ENCODE measurements at places on chromosomes 16 and 17.

- no peak for DNase-seq
Measured at GRCh38 chr17:7064261-7064660, 15.8 kb downstream of the CLEC10A start.

GRCh38 chr17:45302649-45303173 lies 14.1 kb downstream of the MAP3K14 start:
- no peak for DNase-seq

DNA sequence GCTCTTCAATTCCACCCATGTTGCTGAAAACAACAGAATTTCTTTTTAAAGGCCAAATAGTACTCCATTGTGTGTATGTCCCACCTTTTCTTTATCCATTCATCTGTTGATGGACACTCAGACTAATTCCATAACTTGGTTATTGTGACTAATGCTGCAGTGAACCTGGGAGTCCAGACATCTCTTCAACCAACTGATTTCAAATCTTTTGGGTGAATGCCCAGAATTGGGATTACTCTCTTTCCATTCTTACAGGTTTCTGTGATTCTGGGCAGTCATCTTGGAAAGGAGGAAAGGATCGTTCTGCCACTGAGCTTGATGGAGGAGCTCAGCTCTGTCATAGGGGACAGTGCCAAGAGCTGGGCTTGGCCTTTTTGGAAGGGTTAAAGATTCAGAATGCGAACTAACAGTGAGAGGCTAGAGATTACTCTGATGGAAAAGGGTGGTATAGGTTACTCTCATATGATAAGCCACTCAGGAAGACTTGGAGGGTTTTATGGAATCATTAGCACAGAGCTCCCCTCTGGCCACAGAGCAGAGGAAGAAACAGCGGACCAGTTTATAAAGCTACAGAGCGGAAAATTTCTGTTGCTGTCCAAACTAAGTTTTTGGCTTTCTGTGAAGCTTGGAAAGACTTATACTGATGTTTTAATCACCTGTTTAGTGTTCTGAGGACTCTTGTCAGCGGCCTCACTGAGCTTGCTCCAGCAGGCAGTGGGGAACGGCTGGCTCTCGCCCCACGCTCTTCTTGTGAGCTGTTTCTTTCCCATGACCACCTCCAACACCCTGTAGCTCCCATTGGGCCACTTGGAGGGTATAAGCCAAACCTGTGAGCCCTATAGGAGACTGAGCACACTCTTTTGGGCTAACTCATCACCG lies 48.3 kb downstream of the HIC1 start:
- no peak for DNase-seq

DNA sequence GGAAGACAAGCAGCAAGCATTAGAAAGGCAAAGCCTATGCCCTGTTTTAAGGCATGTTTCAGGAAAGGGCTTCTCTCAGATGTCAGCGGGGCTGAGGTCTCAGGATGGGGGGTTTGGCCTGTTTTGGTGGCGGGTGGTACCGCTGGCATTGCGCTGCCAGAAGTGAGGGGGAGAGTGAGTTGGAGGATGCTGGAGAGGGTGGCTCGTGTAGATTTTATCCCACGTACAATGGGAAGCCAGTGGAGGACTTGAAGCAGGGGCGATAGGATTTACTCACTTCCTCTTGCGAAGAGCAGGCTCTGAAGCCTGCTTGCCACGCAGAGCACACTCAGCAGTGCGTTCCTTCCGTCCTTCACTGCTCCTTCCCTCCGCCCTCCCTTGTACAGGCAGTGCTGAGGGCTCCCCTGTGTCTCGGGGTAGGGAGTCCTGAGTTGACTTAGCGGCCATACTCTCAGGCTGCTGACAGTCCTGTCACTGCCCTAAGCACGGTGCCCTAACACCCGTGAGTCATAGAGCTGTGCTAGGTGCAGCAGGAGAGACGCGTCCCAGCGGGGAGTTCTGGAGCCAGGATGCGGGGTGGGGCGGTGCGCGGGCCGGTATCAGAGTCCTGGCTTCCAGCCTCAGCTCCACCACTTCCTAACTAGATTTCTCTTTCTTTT lies 113.1 kb downstream of the SNX29 start:
- DNase-seq, result peak; percentile 36

DNA sequence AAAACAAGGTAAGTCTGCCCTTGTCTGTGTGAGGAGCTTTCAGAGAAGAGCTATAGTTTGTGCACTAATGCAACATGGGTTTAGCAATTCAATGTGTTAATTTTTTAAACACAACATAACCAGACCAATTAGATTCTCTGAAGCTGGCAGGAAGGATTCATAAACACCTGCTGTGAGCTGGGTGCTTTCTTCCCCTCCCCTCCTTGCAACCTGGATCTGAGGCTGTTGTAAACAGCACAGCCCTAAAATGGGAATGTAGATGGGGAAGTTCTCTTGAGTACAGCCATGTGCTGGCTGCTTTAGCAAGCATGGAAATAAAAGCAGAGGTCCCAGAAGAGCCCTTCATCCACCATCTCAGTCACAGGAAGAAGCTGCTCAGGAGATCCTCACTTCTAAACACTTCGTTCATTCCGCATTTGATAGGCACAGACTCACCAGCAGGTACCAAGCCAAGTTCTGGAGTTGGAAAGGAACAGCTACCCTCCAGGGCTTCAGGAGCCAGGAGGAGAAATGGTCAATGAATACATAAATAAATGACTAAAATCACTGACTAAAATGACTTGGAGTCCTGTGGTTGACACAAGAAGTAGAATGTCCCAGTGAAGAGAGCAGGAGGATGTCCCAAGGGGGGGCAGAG lies 21.7 kb downstream of the AXIN2 start:
- no peak for DNase-seq

GRCh38 chr16:24537474-24538337 lies 1.7 kb upstream of the RBBP6 start:
- no peak for DNase-seq

DNA sequence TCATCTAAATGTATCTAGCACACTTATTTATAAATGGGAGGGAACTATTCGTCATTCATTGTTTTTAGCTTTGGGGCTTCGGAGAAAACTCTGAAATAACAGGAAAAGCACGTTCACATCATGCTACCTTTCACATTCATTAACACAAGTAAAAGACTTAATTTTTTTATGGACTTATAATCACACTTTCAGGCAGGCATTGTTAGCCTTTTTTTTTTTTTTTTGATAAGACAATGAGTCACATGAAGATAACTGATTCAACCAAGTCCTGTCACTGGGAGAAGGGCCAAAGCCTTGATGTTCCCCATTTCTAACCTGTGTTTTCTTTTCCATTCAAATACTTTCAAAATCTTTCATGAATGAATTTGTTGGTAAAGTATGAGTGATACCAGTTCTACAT lies 631.3 kb upstream of the CA10 start:
- DNase-seq, result no peak

All from activated CD4-positive, alpha-beta T cell treated with anti-CD3 and anti-CD28 coated beads, Interleukin-2, amount 50 U/mL, for 24 hours (primary cell).